ENCODE measurements at places on chromosomes 4 and X.

GRCh38 chr4:108109997-108110416 lies 58.7 kb downstream of the LEF1 start:
- DNase-seq, result no peak

DNA sequence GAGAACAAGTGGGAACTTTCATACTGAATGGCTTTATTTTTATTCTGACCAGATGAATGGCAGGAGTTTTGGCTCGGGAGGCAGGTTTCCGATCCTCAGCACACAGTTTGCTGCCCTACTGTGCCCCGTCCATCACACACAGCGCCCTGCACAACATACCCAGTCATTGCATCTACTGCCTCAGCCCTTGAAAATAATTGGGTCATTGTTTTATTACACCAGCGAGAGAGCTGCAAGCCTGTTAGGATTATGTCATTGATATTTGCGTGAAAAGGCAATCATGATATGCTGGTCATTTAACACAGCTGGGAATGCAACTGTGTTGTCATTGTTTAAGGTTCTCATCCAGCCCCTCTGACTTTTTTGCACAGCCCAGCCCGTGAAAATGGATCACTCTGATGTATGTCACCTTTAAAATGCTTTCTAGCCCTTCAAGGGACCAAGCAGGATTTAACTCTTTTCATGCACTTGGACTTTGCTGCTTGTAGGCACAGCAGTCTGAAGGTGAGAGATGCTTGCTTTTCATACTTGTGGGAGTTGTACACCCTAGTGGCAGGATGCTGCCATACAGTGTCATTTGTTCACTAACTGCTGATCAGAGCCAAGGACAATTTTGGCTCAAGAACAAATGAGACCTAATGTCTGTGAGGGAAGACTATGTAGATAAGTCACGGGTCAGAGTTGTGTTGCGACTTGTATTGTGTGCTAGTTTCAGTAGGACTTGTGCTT lies 62.3 kb downstream of the RTL9 start:
- DNase-seq, result no peak

DNA sequence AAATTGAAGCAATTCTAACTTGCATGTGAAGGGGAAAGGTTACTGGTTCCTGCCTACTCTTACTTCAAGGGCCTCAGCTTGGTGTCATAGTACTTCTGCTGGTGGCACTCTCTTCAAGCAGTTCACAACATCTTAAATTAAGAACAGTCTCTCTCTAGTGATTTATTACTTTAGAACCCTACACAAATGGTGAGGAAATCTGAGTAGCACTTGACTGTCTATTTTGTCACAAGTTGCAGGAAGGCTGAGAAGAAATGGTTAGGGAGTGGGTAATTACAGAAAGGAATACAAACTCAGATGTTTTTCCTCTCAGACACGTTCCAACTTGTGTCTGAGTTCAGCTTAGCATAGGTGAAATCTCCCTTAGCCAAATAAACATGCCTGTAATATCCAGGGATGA lies 242.3 kb upstream of the GRIA3 start:
- no peak for DNase-seq

DNA sequence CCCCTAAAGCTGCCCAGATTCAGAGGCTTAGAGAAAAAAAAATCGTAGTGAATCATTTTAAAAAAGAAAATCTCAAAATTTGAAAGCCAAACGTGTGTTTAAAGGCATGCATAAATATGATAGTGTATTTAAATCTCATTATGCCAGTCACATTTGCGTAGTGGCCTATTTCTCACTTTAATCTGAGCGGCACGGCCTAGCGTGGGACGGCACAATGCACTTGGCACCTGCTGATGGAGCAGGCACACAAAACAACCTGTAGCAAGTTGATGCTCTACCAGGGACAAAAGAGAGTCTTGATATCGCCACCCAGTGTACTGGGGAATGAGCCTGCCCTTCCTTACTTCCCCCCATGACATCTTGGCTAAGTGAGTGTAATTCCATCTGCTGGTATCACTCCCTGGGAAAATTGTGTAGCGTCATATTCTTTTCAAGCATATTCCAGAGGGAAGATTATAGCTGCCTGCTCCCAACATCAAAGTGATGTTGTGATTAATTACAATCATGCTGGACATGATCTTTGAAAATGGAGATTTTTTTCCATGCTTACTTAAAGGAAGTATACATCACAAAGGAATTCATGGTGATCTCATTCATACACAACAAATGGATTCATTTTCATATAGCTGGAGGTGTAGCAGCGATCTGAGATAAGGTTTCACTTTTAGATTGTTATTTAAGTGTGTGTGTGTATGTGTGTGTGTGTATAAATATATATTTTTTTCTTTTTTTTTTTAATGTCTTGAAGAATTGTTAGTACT lies 138.8 kb downstream of the DCTD start:
- no peak for DNase-seq

DNA sequence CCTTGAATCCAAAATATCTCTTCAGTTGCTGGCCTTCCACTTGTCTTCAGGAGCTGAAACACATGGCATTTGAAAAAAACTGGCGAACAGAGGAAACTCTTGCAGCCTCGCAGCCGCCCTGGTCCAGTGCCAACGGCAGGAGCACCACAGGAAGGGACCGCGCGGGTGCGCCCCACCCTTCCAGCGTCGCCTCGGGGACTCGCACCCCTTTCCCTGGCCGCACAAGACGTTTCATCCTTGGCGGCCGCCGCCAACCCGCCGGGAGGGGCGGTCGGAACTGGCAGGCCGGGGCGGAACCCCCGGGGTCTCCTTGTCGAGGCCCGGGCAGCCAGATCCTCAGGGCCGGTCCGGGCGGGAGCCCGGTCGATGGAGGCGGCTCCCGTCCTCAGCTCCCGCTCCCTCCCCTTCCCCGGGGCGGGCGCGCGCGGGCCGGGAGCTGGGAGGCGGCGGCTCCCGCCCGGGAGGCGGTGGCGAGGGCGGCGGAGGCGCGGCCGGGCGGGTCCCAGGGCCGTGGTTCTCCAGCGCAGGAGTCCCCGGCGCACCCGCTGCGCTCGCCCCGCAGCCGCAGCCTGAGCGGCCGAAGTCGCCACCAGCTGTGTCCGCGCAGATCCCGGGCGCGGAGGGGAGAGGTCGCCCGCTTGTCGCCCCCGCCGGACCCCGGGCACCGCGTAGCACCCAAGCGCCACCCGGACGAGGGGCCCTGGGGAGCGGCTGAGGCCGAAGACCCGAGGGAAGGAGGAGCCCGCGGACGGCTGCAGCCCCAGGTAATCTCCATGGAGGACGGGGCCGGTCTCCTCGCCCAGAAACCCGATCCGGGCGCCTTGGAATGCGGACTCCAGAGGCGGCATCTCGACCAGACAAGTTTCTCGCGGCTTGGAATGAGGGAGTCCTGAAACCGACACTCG lies 886 bp upstream of the NDST3 start:
- DNase-seq, result no peak

DNA sequence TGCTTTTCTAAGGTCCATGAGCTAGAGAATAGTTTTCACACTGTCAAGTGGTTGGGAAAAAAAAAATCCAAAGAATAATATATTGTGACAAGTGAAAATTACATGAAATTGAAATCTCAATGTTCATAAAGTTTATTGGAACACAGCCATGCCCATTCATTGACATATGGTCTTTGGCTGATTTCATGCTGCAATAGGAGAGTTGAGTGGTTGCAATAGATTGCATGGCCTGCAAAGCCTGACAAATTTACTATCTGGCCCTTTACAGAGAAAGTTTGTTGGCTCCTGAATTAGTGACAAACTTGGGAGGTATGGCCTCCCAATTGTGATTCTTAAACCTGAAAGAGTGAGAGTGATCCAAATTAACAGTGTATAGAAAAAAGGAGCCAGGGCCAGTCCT lies 115.5 kb upstream of the FAM9C start:
- no peak for DNase-seq

DNA sequence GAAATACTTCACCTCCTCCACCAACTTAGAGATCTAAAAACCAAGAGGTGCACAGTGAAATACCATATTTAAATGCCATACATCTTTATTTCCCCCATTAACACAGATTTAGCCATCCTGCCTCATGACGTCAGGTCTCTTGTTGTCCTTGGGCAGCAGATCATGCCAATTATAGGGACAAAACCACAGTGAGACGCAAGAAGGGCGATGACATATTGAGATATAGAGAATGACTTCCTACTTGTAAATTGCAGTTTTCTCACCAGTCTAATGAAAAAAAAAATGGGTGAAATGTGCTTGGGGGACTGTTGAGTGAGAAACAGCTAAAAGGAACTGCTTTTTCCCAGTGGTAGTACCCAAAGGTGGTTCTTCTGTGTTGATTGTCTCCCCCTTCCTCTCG lies 24.3 kb downstream of the RS1 start:
- no peak for DNase-seq

GRCh38 chr4:76246025-76246424 lies 5.5 kb upstream of the FAM47E start:
- no peak for DNase-seq

DNA sequence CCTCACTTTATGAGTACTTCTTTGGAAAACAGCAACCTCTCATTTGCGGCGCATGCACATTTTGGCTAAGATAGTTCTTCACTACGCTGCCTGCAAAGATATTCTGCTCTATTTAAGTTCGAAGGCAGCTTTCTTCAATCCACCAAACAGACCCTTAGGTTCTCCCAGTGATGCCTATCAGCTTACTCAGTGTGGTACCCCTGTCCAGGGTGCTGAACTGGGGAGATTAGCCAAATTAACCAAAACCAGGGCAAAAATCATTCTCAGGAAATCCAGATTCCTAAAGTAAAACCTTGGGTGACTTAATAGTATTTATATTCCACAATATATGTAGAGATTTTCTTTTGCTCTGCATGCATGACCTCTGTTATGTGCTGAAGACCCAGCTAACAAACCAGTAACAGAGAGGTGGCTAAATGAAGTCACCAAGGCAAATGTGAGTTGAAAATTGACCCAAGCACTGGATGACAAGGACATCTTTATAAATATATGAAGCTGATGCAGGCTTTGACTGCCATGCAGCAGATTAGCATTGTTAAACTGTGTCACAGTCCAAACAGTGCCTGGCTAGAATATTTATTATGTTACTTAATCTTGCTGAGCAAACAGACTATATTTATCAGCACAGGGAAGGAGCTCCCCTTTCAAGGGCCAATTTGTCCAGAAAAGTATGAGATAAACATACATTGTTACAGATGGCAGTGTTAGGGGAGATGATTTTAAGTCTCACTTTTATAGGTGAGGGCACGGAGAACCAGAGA lies 418.2 kb downstream of the STIM2 start:
- no peak for DNase-seq

GRCh38 chr4:97457253-97457652 lies 686.0 kb downstream of the STPG2 start:
- no peak for DNase-seq

DNA sequence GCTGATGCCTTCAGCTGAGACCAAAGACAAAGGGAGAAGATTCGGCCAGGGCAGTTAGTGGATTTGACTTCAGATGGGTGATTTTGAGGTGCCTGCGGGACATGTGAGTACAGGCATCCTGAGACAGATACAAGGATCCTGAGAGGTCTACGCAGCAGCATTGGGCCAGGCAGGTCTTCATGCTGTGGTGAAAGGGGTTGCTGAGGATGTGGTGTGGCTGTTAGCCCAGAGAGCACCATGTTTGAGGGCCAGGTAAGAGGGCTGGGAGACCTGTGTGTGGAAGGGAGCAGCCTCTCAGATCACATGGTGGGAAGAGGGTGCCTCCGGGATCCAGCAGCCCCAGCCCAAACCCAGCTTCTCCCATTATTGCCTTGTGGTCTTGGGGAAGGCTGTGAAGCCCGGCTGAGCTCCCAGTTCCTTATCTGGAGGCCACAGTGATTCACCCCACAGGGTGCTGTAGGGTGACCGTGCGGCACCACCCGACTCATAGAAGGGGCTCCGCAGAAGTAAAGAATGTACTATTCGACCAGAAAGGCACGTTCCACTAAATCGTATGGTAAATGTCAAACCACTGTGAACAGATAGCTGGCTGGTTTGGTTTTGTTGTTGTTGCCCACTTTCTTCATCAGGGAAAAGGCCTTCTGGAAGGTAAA lies 27.7 kb upstream of the TADA2B start:
- no peak for DNase-seq

- no peak for DNase-seq
These were observed 46.5 kb downstream of the CWH43 start for GRCh38 chr4:49032440-49033161.

GRCh38 chr4:100246697-100247096 lies 56.4 kb upstream of the DDIT4L start:
- DNase-seq, result no peak

- no peak for DNase-seq
These were observed 32.3 kb upstream of the ZFX start for GRCh38 chrX:24117258-24117657.

DNA sequence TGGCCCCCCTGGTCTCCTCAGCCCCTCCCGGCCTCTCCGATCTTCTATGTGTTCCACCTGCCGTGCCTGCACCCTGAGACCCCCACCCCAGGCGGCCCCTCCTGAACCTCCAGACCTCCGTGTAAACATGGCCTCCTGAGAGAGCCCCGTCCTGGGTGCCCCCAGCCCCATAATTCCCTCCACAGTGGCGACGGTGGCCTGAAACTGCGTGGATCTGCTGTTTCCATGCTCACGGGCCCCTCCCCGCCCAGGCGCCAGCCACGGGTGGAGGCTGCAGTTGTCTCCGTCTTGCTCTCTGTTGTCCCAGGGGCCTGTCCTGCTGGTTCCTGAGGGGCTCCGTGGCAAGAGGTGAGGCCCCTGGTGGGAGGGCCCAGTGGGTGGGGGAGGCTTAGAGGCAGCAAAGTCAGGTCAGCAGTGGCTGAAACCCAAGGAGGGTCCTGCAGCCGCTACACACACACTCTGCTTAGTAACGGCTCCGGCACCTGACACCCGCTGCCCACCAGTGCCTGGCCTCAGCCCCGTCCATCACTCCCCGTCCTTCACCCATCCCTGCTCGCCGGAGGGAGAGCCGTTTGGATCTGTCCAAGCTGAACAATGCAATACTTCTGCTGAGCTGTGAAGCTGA lies 75.8 kb downstream of the FAM53A start:
- no peak for DNase-seq

GRCh38 chr4:101127176-101127790 lies 220.0 kb downstream of the PPP3CA start:
- no peak for DNase-seq

DNA sequence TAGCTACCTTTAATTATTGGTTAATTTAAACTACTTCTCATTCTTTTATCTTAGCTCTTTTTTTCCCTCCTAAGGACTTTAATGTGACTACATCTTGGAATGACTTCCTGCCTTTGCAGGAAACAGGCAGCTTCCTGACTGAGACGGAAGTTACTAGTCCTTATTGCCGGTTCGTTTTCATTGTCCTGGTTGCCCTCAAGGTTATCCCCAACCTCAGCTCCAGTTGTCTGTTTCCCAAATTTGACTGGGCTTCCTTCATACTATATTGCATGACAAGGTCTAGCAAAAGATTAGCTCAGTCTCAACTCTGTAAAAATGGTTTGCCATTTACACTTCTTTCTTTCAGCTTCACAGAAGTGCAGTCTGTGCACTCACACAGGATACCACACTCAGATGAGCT lies 109.9 kb upstream of the DDX53 start:
- no peak for DNase-seq

DNA sequence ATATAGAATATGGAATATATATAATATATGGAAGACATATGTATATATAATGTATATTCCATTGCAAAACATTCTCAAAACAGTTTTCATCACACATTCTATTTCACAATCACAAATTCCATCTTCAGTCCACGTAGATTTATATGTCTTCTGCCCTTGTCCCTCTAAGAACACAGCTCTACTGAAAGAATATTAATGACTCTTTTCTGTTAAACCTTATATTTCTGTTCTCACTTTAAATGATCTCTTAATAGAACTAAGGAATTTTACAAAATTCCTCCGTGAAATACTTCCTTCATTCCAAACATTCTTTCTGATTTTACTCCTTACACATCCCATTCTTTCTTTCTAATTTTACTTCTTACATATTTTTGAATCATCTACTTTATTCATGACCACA lies 1043.1 kb upstream of the PABPC4L start:
- DNase-seq, result no peak

All from activated CD8-positive, alpha-beta memory T cell treated with anti-CD3 and anti-CD28 coated beads for 1 hour (primary cell).